ENCODE measurements at places on chromosomes 1 and 21.

GRCh38 chr1:88799491-88799890 is 91.9 kb downstream of the GTF2B start:
- DNase-seq, result no peak

DNA sequence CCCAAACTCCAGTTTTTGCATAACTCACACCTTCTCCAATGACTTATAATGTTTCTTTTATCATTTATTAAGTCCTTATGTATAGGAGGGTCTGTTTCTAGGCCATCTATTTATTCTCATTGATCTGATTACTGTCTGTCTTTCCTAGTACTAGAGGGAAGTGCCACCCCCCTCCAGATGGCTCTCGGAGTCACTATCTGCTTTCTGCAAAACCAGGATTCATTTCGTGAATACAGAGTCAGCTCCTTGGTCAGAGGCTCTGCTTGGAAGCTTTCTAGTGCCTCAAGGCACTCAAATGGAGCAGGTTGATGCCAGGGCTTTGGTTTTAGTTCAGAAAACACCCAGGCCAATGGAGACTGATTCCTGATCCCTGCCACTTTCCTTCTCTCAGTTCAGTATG is 102.3 kb upstream of the CD34 start:
- DNase-seq, result no peak

- no peak for DNase-seq
These were observed 144.6 kb downstream of the MAGI3 start for GRCh38 chr1:113534875-113535274.

GRCh38 chr1:64209221-64209620 is 5.8 kb downstream of the UBE2U start:
- DNase-seq, result no peak

- no peak for DNase-seq
These were observed 144.4 kb downstream of the RGS7 start for GRCh38 chr1:241212628-241213027.

DNA sequence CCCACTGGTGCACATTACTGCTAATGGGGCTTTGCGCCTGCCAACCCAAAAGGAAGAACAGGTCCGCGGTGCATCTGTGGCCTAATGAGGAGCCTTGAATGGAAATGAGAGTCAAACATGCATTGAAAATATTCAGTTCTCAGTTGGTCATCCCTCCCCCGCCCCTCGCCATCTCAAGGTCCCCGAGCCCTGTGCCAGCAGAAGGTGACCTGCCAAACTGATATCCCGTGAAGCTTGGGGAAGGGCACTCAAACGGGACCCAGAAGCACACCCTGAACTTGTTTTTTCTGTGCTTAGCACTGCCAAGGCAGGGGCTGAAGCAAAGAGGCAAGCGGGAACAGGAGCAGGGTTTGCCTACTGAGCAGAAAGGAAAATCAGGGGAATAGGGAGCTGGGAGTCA is 67.9 kb upstream of the ZNF648 start:
- no peak for DNase-seq

DNA sequence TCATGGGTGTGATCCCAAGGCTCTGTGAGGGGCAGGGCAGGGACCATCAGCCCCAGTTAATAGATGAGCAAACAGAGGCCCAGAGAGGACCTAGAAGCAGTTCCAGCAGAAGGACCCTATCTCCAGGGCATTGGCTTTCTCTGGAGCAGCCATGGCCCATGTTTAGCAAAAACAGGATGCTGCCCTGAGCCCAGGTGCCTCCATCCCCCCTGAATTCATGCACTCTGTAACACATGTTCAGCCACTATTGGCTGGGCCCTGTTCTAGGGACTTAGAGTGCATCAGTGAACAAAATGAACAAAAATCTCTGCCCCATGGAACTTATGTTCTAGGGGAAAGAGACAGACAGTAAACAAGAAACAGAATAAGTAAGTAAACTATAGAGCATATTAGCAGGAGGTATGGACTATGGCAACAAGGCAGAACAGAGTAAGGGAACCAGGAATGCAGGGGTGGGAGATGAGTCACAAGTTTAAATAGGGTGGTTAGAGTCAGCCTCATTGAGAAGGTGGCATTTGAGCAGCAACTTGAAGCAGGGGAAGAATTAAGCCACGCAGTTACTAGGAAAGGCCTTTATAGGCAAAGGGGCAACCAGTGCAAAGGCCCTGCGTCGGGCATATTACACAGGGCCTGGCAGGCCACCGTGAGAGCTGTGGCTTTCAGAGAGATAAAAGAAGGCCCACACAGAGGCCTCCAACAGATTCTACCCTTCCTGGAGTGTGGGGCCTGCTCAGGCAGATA is 185.9 kb upstream of the EDN2 start:
- no peak for DNase-seq

GRCh38 chr1:84020151-84020550 is 21.2 kb upstream of the TTLL7 start:
- no peak for DNase-seq

DNA sequence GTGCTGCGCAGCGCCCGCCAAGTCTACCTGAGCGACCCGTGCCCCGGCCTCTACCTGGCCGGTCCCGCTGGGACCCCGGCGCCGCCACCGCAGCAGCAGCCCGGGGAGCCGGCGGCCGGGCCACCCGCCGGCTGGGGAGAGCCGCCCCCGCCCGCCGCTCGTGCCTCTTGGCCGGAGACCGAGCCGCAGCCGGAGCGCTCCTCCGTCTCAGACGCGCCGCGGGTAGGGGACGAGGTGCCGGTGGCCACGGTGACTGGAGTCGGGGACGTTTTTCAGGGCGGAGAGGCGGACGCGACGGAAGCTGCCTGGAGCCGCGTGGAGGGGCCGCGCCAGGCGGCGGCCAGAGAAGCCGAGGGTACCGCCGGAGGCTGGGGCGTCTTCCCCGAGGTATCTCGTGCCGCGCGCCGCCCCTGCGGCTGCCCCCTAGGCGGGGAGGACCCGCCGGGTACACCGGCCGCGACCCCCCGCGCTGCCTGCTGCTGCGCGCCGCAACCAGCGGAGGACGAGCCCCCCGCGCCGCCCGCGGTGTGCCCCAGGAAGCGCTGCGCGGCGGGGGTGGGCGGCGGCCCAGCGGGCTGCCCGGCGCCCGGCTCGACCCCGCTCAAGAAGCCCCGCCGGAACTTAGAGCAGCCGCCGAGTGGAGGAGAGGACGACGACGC is 646 bp downstream of the IER5 start:
- DNase-seq, result no peak

DNA sequence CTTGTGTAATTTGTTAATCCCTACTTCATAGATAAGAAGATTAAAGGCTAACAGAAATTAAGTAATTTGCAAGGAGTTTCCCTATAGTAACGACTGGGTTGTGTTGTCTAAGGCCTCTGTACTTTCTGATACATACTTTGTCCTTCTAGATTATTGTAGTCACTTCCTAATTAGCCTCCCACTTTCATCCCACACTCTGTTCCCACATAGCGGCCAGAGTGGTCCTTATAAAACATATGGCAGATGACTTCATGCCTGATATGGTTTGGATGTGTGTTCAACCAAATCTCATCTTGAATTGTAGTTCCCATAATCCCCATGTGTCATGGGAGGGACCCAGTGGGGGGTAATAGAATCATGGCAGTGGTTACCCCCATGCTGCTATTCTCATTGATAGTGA is 120.5 kb upstream of the DAB1 start:
- no peak for DNase-seq

- DNase-seq, result no peak
These were observed 103.7 kb upstream of the SOD1 start for GRCh38 chr21:31555741-31556191.

DNA sequence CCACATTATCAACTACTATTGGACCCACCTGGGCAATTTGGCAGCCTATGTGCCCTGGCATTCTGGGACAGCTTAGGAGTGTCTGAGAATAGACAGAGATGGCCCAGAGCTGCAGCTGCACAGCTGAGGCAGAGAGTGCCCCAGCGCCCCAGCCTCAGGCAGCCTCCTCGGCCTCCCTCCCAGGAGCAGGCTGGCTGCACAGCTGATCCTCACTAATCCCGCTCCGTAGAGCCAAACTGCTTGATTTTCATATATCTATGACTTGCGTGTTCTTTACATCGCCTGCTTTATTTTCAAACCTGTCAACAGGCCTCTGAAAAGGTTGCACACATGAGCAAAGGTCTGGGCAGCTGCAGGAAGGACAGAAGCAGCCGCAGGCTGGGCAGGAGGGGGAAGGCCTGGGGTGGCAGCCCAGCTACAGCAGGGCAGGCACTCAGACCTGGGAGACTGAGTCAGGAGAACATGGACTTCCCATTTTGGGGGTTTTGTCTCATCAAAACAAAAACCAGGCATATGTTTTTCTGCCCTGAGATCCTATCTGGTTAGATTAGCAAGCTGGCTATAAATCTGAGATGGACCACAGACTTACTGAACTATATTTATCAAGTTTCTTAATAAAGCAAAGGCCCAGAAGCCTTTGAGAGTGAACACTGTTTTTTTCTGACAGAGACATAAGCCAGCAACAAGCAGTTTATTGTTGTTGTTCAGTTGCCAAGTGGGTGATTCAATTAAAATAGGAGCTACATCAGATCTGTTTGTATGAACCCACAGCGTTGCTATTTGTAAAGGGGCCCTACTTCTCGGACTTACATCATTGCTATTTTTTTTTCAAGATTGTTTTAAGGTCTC is 301.8 kb upstream of the DUSP10 start:
- DNase-seq, result no peak

GRCh38 chr1:183417772-183418491 is at the start of gene NMNAT2:
TSS of gene NMNAT2 (minus strand) at chr1:183418380. CDS start at chr1:183418267, 113 bp downstream.
- no peak for DNase-seq

DNA sequence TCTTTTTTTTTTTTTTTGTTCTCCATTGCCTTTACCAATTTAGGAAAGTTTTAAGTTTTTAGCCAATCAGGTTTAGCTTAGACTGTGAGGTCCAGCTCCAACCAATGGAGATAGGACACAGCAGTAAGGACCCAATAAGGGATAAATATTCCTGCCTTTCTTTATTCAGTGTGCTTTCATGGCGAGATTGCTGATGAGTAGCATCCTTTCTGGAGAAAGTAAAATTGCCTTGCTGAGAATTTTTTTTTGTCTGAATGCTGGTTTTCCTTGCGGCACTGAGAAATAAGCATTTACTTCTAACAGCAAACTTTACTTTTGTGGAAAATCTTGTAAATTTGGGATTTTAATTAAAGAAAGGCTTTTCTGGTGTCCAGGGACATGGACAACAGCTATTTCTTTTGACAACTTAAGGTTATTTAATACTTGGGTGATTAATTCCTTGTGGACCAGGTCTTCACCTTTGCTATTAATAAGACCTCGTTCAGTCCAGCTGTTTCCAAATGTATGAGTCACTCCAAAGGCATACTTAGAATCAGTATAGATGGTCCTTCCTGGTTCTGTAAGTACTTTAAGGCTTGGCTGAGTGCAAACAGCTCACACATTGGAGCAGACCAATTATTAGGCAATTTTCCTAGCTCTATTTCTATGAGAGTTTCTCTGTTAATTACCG is 54.1 kb downstream of the SERINC2 start:
- no peak for DNase-seq

GRCh38 chr1:169957884-169958283 is 64.2 kb upstream of the SCYL3 start:
- no peak for DNase-seq

All from CD8-positive, alpha-beta memory T cell (primary cell).